ENCODE measurements at places on chromosomes 13 and 19. TPM values are rescaled to one million over a fixed set of nuclear protein-coding genes. Genes with fewer than 3 reads are reported as not detected.

Gene LYL1
- not detected for total RNA-seq

Gene ZNF227
- total RNA-seq = 17.9 TPM

Gene CEACAM7
- not detected for total RNA-seq

Gene EXOC3L2
- not detected for total RNA-seq

Gene CKM
- not detected for total RNA-seq

Gene PALM
- 5.8 TPM for total RNA-seq

Gene KLK2
- total RNA-seq = not detected

Gene UNC13A
- 0.04 TPM for total RNA-seq

Gene C19orf18
- not detected for total RNA-seq

Gene ZNF526
- 5.5 TPM for total RNA-seq

Data from H4 (cell line).